ENCODE measurements at places on chromosomes 11 and 22. TPM values are rescaled to one million over a fixed set of nuclear protein-coding genes. Genes with fewer than 3 reads are reported as not detected.

- no peak overlapping the region for H3K27ac ChIP-seq
- H3K4me1 ChIP-seq: peaks cover 8% of the 10 kb centered on the region
- no peaks in the 10 kb centered on the region for H3K36me3 ChIP-seq
- H3K4me3 ChIP-seq: no peak overlapping the region
- DNase-seq: no peak
Observed at GRCh38 chr11:73229321-73229895, 11.3 kb downstream of the P2RY2 start.

GRCh38 chr11:2787816-2788167 is 88.0 kb upstream of the KCNQ1OT1 start:
- peaks cover 8% of the 10 kb centered on the region for H3K4me1 ChIP-seq
- H3K36me3 ChIP-seq: no peaks in the 10 kb centered on the region
- H3K4me3 ChIP-seq: no peak overlapping the region
- H3K27ac ChIP-seq: no peak overlapping the region

TMEM225 gene
- not detected for total RNA-seq

- H3K4me1 ChIP-seq: peaks cover 14% of the 10 kb centered on the region
- H3K36me3 ChIP-seq: peaks cover 100% of the 10 kb centered on the region
- H3K27me3 ChIP-seq: no peaks in the 10 kb centered on the region
- H3K27ac ChIP-seq: no peak overlapping the region
- DNase-seq: no peak
Observed at GRCh38 chr11:72008728-72009127, 10.0 kb downstream of the IL18BP start.

DNA sequence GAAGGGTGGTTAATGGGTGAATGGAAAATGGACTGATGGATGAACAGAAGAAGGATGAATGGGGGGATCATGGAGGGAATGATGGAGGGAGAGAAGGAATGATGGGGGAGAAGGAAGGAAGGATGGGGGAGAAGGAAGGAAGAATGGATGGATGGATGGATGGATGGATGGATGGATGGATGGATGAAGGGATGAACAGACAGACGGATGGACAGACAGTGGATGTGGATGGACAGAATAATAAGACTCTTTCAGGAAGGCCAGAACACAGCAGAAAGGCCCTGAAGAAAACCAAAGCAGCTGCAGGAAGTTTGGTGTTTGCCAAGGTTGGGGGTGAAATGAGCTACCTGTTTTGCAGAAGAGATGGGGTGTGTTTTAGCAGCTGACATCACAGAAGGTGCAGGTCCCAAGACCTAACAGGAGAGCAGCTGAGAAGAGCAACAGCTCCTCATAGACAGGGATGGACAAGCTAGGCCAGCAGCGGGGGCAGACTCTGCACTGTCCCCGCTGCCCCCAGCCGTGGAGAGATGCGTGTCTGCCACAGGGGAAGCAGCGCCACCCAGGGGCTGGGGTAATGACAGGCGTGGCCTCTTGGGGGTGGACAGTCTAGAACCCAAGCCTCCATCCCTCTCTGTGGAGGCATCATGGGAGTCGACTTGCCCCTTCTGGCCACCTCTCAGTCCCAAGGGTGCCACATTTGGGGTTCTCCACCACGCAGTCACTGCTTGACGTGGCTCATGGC is 17.9 kb downstream of the C1QTNF6 start:
- H3K36me3 ChIP-seq: no peaks in the 10 kb centered on the region
- no peaks in the 10 kb centered on the region for H3K27me3 ChIP-seq
- peak; percentile 13 for DNase-seq
